CD4-positive, alpha-beta T cell treated with Interleukin-21 for 1 hour (primary cell): ENCODE measurements at places on chromosomes 16 and 17.

DNA sequence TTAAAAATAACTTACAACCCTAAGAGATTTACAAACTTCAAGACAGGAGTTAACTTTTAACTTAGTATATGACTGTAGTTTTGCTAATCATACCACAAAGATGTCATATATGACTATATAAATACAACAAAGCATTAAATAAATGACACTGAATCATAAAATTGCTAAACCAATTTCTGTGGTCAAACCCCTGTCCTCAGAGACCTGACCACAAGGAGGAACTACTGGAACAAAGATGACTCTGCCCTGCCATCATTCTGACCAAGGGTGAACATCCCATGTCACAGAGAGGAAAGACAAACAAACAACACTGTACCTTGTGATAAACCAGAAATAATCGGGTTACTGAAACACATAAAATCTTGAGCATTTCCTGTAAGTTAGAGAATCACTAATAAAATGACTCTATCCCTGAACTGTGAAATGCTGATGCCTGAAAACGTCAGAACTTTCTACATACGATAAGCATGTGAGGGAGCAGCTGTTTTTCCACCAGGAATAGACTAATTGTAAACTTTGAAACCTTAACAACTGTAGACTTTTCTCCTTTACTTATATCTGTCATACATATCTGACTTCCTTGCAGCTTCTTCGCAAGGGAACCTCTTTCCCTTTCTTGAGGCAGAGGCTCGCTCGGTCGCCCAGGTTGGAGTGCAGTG, 47.9 kb downstream of the WDR59 start:
- peak; percentile 4 for DNase-seq

DNA sequence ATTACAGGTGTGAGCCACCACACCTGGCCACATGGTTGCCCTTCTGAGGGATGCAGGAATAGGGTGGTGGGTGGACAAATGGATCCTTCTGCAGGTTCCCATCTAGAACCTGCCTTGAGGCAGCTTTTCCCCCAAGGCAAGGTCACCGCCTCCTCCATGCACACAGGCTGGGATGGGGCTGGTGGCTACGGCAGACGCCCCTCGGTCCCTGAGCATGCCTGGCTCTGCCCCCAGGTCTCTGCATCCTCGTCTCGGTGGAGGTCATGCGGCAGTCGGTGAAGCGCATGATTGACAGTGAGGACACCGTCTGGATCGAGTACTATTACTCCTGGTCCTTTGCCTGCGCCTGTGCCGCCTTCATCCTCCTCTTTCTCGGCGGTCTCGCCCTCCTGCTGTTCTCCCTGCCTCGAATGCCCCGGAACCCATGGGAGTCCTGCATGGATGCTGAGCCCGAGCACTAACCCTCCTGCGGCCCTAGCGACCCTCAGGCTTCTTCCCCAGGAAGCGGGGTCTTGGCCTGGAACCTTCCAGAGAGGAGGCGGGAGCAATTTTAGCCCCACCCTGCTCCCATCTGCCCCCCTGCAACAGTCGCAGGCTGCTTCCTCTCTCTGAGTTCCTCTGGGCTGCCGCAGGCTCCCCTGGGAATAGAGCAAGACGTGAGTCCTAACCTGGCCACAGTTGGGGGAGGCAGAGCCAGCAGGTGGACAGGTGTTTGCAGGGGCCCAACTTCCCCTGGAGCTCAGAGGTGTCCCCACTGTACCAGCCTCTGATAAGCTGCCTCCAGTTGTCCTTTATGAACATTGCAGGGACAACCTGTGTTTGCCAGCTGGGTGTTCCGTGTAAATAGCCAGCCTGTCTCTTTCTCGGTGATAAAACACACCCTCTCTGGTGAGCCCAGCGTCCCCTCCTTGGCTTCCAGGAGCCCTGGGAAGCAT, 11.7 kb downstream of the CACNG1 start:
- DNase-seq = no peak

DNA sequence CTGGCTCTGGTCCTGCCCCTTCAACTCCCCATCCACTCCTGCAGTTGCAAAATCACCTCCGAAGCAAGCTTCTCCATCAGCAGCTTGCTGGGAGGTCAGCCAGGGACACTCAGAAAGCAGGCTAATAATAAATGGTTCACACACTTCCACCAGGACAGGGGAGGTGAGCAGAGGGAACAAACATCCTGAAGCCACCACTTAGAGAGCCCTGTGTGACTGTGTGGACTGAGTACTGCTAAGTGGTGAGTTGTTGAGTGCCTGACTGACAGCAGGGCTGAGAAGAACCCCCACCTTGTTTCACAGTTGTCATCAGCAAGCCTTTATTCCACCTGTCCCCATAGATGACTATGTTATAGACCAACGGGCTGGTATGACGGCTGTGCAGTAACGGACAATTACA, 213.9 kb downstream of the CBLN1 start:
- DNase-seq = no peak

GRCh38 chr17:81429821-81430551, 34.7 kb downstream of the BAHCC1 start:
- DNase-seq = no peak

- DNase-seq = no peak
These were observed 2329.0 kb downstream of the TP53TG3F start for GRCh38 chr16:35788381-35788780.
